ENCODE measurements at places on chromosomes 11 and 22.

DNA sequence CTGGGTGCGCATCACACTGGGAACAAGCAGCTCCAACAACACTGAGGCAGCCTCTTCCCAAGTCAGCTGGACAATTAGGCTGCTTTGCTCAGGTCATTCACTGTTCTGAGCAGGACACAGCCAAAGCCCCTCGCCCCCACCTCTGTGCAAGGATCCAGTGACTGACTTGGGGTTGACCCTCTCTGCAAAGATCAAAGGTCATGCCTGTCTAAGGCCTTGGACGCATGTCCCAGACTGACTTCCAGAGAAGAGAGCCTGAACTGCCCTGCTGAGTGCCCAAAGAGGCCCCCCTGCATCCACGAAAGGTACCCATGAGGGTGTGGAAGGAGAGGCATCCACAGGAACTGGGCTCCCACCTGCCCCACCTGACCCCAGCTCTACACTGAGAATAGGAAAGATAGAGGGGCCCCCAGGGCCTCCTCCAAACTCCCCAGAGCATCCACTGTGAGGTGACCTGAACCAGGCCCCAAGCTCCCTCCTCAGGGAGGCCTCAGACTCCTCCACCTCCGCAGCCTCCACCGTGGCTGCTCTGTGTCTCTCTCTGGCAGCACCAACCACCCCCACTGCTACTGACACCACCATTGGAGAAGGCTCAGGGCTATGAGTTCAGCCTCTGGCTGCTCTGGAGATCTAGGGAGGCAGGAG is 53.5 kb downstream of the IGLL5 start:
- no peak for DNase-seq

DNA sequence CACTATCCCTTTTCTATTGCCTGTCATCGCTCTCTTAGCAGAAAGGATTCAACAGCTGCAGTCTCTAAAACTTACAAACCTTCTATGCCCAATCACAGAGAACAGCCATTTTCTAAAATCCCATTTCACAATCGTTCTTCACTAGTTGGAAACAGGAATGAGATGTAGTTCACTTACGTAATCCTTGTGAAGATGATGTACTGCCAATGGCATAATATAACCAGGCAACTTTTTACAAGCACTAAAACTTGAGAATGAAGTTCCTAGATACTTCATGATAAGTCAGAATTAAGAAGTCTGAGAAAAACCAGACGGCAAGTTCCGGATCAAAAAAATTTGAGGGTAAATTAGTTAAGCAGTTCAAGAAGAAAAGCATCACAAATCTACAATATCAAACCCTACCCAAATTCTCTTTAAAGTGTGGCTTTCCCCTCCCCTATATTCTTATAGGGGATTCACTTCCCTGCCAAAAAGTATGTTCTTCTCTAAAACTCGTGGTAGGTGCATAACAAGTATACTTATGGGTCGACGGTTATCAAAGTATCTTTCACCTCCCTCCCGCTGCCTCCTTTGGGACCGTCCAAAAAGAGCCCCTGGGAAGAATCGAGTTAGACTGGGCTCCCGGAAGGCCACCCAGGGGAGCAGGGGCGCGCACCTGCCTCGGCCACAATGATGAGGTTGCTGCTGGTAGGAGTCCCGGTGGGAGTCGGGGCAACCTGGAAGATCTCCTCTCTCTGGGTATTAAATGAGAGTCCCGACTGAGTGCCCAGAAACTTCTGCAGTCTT is 666 bp downstream of the MSANTD4 start:
- no peak for DNase-seq

GRCh38 chr11:78834886-78835285 is 260.2 kb upstream of the NARS2 start:
- DNase-seq = no peak

- DNase-seq = no peak
Measured at GRCh38 chr11:110159476-110159875, 66.3 kb downstream of the ZC3H12C start.

DNA sequence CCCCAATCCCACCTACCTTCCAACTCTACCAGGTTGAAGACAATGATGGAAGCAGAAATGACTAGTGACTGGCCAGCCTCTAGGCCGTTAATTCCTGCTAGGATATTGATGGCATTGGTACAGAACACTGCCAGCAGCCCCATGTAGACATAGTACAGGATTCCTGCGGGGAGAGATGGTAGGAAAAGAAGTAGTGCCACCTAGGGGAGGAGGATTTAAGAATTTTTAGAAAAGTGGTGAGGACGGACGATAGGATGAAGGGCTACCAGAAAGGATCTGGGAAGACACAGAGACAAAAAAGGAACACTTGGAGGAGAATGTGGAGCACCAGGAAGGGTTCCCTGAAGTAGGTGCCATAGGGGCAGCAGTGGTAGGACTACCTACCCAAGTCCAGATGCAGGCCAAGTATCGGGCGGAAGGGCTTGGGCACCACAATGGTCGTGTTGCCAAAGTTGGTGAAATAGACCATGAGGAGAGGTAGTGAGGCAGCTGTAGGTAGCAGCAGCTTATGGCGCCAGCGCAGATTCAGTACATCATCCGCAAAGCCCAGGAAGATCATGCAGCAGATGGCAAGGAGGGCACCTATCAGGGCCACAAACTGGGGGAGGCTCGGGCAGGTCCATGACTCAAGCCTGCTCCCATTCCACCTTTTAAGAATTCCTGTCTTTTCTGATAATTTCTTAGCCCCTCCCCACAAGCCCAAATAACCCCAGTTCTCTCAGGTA is 1.2 kb downstream of the DPAGT1 start:
- no peak for DNase-seq

DNA sequence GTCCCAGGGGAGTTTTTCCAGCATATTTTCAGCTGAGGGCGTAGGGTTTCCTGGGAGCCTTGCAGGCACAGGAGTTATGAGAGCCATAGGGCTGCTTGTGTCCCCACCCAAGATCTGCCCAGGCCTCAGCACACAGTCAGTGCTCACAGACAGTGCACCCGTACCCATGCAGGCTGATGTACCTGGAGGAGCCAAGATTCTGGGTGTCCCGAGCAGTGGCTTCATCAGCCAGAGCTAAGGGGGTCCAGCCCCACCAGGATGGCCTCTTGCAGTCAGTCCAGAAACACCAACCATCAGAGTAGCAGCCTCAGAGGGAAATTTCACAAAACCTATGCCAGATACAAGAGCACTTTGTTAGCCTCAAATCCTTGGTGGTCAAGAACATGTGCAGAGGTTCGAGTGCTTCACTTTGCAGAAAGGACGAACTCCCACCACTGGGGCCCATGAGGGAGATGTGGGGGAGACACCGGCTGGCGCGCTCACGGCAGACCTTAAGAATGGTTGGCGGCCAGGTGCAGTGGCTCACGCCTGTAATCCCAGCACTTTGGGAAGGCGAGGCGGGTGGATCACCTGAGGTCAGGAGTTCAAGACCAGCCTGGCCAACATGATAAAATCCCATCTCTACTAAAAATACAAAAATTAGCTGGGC is 43.8 kb upstream of the RTL6 start:
- no peak for DNase-seq

GRCh38 chr22:49869086-49869830 is 15.6 kb downstream of the ZBED4 start:
- no peak for DNase-seq

DNA sequence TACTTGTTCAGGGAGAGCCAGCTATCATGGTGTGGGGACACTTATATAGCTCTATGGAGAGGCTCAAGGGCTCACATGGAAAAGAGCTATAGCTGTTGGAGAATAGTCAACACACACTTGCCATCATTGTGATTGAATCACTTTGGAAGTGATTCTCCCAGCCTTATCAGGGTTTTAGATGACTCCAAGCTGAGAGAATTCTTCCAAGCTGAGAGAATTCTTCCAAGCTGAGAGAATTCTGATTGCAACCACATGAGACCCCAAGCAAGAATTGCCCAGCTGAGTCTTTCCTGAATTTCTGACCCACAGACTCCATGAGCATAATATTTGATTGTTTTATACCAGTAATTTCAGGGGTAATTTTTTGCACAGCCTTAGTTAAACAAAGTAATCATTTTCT is 1318.3 kb upstream of the RAG2 start:
- DNase-seq = no peak

GRCh38 chr11:72842126-72842525 is 27.9 kb downstream of the ATG16L2 start:
- DNase-seq = no peak

GRCh38 chr11:108538022-108538424 is 39.8 kb upstream of the POGLUT3 start:
- DNase-seq = no peak

GRCh38 chr11:17861036-17861755 is 126.6 kb downstream of the KCNC1 start:
- DNase-seq = no peak

DNA sequence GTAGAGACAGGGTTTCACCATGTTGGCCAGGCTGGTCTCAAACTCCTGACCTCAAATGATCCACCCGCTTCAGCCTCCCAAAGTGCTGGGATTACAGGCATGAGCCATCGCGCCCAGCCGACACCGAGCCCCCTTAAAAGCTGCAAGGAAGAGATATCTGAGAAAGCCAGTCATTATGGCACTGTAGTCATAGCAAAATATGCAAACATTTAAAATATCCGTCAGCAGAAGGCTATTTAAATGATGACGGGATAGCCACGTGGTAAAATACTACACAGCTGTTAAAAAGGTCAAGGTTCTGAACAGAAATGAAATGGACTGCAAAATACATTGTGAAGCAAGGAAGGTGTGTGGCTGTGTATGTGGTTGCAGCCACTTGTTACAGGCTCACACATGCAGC is 6.4 kb upstream of the CCDC88B start:
- DNase-seq = no peak

GRCh38 chr11:134047586-134047999 is 21.3 kb upstream of the JAM3 start:
- no peak for DNase-seq

DNA sequence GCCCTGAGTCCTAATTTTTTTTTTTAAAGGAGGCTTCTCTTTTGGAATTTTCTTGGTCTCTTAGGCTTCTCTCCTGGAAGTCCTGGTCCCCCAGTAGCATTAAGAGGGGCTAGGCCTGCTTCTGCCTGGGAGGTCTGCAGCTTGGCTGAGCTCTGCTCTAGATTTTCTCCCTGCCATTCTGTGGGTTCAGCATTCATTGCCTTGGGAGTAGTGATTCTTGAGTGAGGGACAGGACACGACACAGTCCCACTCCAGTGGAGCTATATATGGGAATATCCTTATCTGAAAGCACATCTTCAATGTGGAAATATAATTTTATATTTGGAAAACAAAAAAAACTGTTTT is 3.7 kb downstream of the IGSF22 start:
- no peak for DNase-seq

DNA sequence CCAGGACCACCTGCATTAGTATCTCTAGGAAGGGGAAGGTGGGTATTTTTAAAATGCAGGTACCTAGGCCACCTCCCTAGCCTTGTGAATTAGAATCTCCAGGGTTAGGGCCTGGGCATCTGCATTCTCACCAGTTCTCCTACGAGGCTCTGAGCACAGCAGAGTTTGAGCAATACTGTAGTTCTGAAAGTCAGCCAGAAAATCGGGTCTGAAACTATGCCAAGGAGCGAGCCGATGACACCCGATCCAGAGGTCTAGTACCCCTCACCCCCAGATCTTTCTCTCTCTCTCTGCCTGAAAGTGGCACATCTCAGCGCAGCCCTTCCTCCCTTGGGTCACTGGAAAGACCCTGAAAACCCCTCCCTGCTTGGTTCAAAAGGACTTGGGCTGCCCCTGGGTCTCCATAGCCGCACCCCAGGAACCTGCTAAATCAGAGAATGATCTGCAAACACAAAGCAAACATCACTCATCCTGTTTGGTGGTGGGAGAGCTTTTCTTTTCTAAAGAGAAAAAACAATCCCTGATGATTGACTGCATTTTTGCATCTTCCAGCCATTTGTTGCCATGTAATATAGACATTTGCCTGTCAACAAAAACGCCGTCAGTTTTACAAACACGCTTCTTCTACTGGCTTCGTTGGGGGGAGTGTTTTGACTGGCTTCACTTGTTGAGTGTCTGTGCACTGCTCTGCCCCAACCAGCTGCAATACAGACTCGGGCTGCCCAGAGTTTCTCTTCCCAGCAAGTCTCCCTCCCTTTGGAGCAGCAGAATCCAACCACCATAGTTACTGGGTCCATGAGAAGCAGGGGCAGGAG is 229.9 kb downstream of the MN1 start:
- no peak for DNase-seq

DNA sequence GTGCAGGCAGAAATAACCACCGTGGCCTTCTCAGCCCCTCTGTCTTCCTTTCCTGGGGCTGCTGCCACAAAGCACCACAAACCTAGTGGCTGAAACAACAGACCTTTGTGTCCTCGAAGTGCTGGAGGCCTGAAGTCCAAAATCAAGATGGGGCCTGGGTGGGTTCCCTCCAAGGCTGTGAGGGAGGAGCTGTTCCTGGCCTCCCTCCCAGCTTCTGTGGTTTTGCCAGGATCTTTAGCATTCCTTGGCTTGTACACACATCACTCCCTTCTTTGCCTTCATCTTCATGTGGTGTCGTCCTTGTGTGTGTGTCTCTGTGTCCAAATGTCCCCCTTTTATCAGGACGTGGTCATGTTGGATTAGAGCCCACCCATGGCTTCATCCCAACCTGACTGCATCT is 29.0 kb upstream of the PARVG start:
- DNase-seq = no peak

DNA sequence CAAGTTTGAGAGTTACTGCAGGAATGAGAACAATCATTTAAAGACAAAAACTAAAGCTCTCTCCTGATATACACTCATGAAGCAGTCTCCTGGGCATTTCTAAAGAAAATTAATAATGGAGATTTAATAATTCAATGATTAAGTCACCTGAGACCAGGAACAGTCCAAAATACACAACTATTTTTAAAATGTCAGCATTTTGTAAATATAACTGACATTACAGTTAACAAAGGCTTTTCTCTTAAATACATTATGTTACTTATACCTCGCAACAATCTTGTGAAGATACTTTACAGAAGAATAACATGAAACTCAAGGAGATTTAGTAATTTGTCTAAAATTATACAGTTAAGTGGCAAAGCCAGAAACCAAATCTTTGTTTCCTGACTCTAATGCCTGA is 87.6 kb downstream of the LARGE2 start:
- DNase-seq = no peak

DNA sequence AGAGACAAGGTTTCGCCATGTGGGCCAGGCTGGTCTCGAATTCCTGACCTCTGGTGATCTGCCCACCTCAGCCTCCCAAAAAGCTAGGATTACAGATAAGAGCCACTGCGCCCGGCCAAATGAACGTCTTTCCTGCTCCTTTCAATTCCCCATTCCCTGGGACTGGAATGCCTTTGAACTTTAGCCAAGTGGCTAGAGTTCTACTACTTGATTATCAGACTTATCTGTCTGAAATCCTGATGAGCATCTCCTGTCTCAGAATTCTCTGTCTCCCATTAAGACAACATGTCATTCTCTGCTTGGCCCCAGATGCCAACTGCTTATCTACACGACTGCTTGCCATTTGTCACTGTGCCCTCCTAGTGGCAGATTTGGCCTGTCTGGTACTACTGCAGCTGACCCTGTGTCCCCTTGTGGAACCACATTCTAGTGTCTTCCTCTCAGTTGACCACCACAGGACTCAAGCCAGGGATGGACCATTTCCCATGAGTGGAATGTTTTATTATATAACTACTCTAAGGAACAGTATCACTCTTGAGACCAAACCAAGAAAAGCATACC is 33.1 kb upstream of the IPO7 start:
- no peak for DNase-seq
